Lower lobe of right lung (tissue), 2 donors: ENCODE measurements at places on chromosomes 7 and 10.

DNA sequence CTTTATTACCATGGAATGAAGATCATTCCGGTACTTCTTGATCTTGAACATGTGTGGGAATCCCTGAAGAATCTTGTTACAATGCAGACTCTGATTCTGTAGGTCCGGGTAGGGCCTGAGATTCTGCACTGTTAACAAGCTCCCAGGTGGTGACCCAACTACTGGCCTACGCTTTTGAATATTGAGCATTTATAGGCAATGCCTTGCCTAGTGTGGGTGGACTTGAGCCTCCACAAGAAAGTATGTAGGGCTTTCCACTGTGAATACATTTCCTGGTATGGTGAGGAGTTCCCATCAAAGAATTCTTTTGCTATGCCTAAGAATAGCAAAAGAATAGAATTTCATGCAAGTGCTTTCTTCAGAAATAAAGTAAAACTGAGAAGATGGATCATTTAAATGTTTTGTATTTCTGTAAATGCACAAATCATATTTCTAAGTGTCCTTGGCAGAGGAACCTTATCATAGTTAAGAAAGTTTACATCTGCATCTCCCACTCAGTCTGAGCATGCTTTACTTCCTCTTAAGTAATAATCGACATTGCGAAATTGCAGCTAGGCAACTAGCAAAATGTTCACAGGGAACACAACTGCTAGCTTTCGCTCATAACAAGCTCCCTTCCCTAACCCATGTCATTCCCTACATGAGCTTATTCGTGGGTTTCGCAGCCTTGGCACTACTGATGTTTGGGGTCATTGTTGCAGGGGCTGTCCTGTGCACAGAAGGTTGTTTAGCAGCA is 71.4 kb downstream of the AHR start:
- no peak overlapping the region for H3K4me3 ChIP-seq
- H3K36me3 ChIP-seq: no peaks in the 10 kb centered on the region
- H3K27me3 ChIP-seq: no peaks in the 10 kb centered on the region
- H3K27ac ChIP-seq: peak overlapping the region; percentile 78
- no peak for DNase-seq

GRCh38 chr10:59878289-59878688 is 28.1 kb downstream of the CCDC6 start:
- no peaks in the 10 kb centered on the region for H3K36me3 ChIP-seq
- H3K4me3 ChIP-seq: no peak overlapping the region
- H3K4me1 ChIP-seq: peaks cover 38% of the 10 kb centered on the region
- DNase-seq: no peak

DNA sequence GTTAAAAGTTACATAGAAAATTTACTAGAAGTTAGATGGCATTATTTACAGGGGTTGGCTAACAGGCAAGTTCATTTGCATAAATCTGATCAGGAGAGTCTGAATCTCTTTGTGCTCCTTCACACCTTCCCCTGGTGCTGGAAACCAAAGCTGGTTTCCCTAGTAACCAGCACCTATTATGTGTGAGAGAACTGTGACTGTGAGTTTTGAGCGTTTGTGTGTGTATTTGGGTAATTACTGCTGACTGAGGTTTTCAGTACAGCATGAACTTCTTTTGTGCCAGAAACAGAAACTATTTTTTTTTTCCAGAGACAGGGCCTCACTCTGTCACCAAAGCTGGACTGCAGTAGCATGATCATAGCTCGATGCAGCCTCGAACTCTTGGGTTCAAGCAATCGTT is 10.3 kb upstream of the IFIT1B start:
- no peaks in the 10 kb centered on the region for H3K36me3 ChIP-seq
- no peak overlapping the region for H3K4me3 ChIP-seq
- H3K4me1 ChIP-seq: peaks cover 21% of the 10 kb centered on the region
- H3K27me3 ChIP-seq: no peaks in the 10 kb centered on the region
- DNase-seq: no peak

GRCh38 chr10:91335147-91335546 is 75.0 kb upstream of the HECTD2 start:
- no peaks in the 10 kb centered on the region for H3K36me3 ChIP-seq
- no peak overlapping the region for H3K4me3 ChIP-seq
- no peaks in the 10 kb centered on the region for H3K27me3 ChIP-seq

GRCh38 chr7:51304729-51305128 is 11.9 kb downstream of the COBL start:
- no peaks in the 10 kb centered on the region for H3K27me3 ChIP-seq
- no peaks in the 10 kb centered on the region for H3K36me3 ChIP-seq
- DNase-seq: no peak
- no peak overlapping the region for H3K27ac ChIP-seq

DNA sequence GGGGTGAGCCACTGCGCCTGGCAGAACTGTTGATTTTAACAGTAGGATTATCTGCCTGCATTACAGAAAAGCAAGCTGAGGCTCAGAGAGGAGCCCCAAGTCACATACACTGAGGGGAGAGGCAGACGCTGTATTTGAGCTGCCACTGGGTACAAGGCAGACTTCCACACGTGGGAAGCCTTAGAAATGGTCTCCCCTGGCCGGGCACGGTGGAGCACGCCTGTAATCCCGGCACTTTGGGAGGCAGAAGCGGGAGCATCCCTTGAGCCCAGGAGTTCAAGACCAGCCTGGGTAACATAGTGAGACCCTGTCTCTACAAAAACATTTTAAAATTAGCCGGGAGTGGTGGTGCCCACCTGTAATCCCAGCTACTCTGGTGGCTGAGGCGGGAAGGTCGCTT is 902 bp upstream of the FZD9 start:
- no peak overlapping the region for H3K27ac ChIP-seq
- H3K4me3 ChIP-seq: no peak overlapping the region
- peaks cover 42% of the 10 kb centered on the region for H3K27me3 ChIP-seq
- peaks cover 6% of the 10 kb centered on the region for H3K4me1 ChIP-seq

DNA sequence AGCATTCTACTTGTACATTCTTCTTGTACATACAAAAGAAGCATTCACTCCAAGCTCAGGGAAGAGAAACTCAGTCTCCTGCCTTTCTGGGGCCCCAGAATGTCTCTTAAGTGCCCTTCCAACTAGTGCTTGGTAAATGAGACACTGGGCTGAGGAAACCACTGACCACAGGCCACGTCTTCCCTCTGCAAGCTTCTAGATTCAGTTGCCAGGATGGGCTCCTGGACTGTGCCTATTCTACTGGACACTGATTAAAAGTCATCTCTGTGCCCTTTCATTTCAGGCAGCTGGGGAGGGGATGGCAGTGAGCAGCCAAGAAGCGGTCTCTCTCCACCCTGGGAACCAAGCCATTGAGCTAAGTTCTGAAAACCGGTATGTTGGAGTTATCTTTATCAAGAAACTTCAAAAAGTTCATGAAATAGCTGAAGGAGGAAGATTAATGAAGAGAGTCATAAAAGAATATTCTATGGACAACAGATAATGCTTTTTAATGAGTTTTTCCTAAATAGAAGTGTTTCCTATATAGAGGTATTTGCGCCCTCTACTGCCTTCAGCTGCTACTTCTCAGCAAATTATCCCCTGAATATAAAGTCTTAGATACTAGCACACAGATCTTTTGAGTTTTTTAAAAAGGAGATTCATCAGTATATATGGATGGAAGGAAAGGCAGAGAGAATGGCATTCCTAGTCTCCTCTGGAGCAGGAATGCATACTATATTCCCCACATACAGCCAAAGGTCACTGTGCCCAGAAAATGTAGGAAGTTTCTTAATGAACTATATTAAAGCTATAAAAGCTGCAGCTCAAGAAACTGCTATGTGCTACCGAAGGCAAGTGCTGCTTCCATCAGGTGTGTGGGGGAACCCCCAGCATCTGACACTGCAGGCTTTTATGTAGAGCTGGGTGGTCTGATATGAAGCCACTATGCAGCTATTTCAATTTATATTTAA is 8.4 kb upstream of the IFIT1B start:
- DNase-seq: no peak
- no peaks in the 10 kb centered on the region for H3K36me3 ChIP-seq
- no peaks in the 10 kb centered on the region for H3K27me3 ChIP-seq
- H3K4me3 ChIP-seq: no peak overlapping the region
- H3K4me1 ChIP-seq: peaks cover 36% of the 10 kb centered on the region

DNA sequence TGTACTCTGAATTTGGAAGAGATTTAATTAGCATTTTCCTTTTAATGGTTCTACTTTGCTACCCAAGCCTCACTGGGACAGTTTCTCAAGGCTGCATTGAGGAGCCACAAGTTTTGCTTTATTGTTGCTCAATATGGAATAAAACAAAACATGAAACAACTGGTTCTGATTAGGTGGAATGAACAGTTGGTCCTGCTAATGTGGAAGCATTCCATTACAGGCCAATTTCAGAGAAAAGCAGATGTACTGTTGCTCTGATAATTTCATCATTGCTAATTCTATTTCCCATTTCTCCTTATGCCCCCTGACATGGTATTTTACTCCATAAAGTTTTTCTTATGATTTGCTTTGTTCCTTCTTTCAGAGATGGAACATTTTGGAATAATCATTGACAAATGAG is 66.0 kb upstream of the PAPSS2 start:
- H3K4me3 ChIP-seq: no peak overlapping the region
- DNase-seq: no peak
- peaks cover 26% of the 10 kb centered on the region for H3K4me1 ChIP-seq
- H3K27ac ChIP-seq: peak overlapping the region; percentile 51
- no peaks in the 10 kb centered on the region for H3K27me3 ChIP-seq
- H3K36me3 ChIP-seq: no peaks in the 10 kb centered on the region

DNA sequence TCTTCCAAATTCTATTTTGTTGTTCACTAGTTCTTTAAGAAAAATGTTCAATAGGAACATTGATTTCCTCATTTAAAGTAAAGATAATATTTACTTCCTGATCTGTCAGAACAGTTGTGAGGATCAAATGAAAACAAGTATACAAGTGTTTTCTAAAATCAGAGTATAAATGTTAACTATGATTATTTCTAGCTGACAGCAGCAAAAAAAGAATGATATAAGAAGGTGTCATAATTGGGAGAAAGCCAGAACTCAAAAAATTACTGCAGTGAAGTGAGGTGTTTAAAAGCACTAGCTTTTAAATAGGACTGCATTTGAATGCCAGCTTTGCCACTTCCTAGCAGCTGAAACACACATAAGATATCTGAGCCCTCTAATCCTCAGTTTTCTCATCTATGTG is 283.3 kb downstream of the RNLS start:
- no peaks in the 10 kb centered on the region for H3K4me1 ChIP-seq
- no peaks in the 10 kb centered on the region for H3K36me3 ChIP-seq
- H3K27me3 ChIP-seq: no peaks in the 10 kb centered on the region

GRCh38 chr7:82384051-82384464 is 59.5 kb downstream of the CACNA2D1 start:
- DNase-seq: no peak
- no peaks in the 10 kb centered on the region for H3K36me3 ChIP-seq
- H3K27ac ChIP-seq: no peak overlapping the region
- H3K4me1 ChIP-seq: no peaks in the 10 kb centered on the region
- no peak overlapping the region for H3K4me3 ChIP-seq

GRCh38 chr10:24974976-24975375 is 22.6 kb upstream of the PRTFDC1 start:
- no peak overlapping the region for H3K4me3 ChIP-seq
- no peak overlapping the region for H3K27ac ChIP-seq
- H3K27me3 ChIP-seq: no peaks in the 10 kb centered on the region
- H3K4me1 ChIP-seq: no peaks in the 10 kb centered on the region

GRCh38 chr10:36720895-36721294 is 404.5 kb upstream of the ANKRD30A start:
- no peaks in the 10 kb centered on the region for H3K4me1 ChIP-seq
- no peaks in the 10 kb centered on the region for H3K36me3 ChIP-seq
- H3K4me3 ChIP-seq: no peak overlapping the region
- H3K27ac ChIP-seq: no peak overlapping the region
- DNase-seq: no peak

DNA sequence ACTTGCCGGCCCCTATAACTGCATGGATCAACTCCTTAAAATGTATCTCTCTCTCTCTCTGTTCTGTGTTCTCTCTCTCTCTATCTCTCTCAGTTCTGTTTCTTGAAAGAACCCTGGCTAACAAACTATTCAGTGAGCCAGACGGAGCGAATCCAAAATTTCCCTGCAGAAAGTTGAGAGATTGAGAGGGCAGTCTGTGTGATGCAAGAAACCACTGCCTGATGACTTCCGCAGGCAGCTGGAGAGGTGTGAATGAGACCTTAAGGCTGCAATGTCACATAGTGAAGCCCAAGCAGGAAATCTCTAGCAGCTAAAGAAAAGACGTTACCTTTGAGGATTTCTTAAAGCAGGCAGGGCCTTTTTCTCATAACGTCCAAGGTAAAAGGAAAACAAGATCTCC is 17.3 kb downstream of the FAM107B start:
- H3K36me3 ChIP-seq: no peaks in the 10 kb centered on the region
- no peak overlapping the region for H3K4me3 ChIP-seq
- H3K27me3 ChIP-seq: no peaks in the 10 kb centered on the region
- H3K4me1 ChIP-seq: peaks cover 4% of the 10 kb centered on the region

- H3K27ac ChIP-seq: no peak overlapping the region
- no peaks in the 10 kb centered on the region for H3K27me3 ChIP-seq
- H3K36me3 ChIP-seq: no peaks in the 10 kb centered on the region
- H3K4me1 ChIP-seq: no peaks in the 10 kb centered on the region
- DNase-seq: no peak
- no peak overlapping the region for H3K4me3 ChIP-seq
Observed at GRCh38 chr7:36682102-36682501, 42.2 kb downstream of the AOAH start.

DNA sequence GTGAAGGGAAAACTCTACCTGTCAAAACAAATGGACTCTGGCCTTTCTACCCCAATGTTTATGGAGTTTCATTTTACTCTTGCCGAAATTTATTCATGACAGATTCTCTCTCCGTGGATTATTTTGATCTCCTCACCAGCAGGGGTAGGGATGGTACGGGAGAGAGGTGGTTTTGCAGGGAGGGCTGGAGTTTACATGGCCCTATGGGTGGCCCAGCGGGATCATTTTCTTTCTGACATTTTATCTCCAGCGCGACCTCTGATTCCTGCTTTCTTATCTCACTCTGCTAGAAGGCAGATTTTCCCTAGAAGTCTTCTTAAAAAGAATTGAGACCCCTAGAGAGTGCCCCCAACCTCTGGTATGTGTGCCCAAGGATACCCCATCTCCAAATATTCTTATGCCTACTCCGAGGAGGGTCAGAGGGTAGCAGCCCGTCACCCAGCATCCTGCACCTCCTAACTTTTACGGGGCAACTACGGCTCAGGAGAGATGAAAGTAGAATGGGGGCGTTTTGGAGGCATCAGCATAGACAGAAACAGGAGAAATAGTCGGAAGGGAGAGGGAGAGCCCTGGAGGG is 10.1 kb upstream of the GATA3 start:
- peaks cover 99% of the 10 kb centered on the region for H3K27me3 ChIP-seq
- no peaks in the 10 kb centered on the region for H3K36me3 ChIP-seq
- DNase-seq: no peak
- peak overlapping the region; percentile 37 for H3K4me3 ChIP-seq

DNA sequence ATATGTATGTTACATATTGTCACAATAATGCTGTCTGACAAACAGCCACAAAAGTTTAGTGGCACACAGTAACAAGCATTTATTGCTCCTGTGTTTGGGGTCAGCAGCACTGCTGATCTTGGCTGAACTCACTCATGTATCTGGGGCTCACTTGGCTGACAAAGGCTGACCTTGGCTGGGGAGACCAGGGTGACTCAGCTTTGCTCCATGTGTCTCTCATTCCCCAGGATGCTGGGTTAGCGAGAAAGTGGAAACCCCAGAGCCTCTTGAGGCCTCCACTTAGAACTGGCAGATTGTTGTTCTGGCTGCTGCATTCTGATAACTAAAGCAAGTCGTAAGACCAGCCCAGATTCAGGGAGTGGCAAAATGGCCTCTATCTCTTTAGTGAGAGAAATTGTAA is 217.3 kb upstream of the HABP2 start:
- no peaks in the 10 kb centered on the region for H3K36me3 ChIP-seq
- DNase-seq: no peak
- H3K27ac ChIP-seq: no peak overlapping the region
- H3K4me3 ChIP-seq: no peak overlapping the region
- no peaks in the 10 kb centered on the region for H3K4me1 ChIP-seq

- no peak for DNase-seq
- no peak overlapping the region for H3K4me3 ChIP-seq
- H3K4me1 ChIP-seq: peaks cover 47% of the 10 kb centered on the region
- H3K27ac ChIP-seq: no peak overlapping the region
- H3K36me3 ChIP-seq: no peaks in the 10 kb centered on the region
Observed at GRCh38 chr10:74880041-74880440, 53.6 kb downstream of the KAT6B start.
